Activated T-helper 1 cell treated with Interleukin-2 at 50 U/mL for 16 hours (primary cell): ENCODE measurements at places on chromosomes 3 and 15.

GRCh38 chr3:176988795-176989194, 208.5 kb downstream of the TBL1XR1 start:
- no peak for DNase-seq

GRCh38 chr15:59168536-59168935, 38.1 kb upstream of the LDHAL6B start:
- no peak for DNase-seq

- DNase-seq, result no peak
Measured at GRCh38 chr3:66889750-66890494, 108.2 kb upstream of the KBTBD8 start.

GRCh38 chr3:114510201-114510600, 216.4 kb downstream of the TIGIT start:
- no peak for DNase-seq

DNA sequence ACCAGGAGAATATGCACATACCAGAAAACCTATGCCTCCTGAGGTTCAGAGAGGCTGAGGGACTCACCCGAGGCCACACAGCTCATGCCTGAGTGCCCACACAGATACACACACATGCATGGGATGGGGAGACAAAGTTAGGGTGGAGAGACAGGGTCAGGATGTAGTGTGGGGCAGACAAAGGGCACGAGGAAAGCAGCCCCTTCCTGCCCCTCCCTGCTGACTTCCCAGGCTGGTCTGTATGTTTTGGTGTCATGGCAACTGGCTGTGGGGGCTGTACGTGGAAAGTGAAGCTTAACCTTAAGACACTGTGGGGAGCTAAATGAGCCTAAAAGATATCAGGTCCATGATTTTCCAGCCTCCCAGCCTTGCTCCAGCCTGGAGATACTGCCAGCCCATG, 57.8 kb downstream of the EPHB3 start:
- no peak for DNase-seq

DNA sequence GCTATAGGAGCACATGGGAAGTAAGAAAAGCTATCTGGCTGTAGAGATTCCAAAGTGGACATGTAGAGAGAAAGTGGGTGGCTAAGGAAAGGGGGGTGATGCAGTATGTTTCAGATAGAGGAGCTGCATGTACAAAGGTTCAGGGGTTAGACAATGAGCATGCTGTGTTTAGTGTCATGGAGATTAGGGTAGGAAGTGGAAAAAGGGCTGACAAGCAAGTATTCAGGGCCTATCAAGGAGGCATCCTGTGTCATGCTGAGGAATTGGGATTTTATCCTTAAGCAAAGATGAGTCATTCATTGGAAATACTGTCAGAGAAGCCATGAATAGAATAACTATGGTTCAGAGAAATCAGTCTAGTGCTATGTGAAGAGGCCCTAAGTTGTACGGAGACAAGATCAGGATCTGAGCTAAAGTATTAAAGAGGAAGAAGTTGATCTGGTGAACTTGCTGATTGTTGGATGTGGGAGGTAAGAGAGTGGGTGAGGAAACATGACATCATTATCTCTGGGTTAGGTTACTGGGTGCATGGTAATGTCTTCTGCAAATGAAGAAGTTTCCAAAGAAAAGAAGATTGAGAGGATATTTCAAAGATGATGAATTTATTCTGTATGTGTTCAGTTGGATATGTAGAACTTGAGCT, 176.7 kb upstream of the GOLIM4 start:
- no peak for DNase-seq

- no peak for DNase-seq
Measured at GRCh38 chr3:45130476-45130875, 15.7 kb downstream of the CDCP1 start.

GRCh38 chr3:145522893-145523651, 637.9 kb downstream of the PLOD2 start:
- no peak for DNase-seq

DNA sequence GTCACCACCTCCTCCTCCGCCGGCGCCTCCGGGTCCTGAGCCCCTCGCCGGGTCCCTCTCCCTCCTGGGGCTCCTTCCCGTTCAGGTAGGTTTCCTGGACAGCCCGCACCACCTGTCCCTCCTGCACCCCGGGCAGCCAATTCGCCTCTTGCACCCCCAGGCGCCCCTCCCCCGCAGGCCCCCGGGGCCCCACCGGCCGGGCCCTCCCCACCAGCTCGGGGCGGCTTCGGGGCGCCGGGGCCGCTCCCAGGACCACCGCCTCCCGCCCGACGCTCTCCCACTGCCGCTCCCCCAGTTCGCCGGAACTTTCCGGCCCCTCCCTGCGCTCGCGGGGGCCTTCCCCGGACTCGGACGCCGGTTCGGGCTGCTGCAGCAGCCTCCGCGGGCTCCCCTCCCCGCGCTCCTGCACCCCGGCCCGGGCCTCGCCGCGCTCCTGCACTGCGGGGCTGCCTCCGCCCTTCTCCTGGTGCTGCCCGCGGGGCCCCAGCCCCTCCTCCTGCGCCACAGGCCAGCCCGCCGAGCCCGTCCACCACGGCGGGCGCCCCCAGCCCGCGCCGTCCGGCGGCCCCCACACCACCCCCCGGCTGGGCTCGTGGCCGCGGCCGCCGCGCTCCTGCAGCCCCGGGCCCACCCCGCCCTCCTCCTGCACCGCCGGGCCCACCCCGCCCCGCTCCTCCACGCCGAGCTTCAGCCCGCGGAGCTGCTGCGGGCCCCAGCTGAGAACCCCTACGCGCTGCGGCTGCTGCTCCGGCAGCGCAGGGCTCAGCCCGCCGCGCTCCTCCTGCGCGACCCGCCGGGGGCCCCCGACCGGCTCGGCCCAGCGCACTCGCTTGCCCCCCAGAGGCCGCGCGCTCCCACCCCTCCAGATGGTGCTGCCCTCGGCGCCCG, 587 bp upstream of the TNK2 start:
- peak; percentile 17 for DNase-seq

GRCh38 chr3:51955893-51956770, 951 bp downstream of the GPR62 start:
- DNase-seq, result no peak

DNA sequence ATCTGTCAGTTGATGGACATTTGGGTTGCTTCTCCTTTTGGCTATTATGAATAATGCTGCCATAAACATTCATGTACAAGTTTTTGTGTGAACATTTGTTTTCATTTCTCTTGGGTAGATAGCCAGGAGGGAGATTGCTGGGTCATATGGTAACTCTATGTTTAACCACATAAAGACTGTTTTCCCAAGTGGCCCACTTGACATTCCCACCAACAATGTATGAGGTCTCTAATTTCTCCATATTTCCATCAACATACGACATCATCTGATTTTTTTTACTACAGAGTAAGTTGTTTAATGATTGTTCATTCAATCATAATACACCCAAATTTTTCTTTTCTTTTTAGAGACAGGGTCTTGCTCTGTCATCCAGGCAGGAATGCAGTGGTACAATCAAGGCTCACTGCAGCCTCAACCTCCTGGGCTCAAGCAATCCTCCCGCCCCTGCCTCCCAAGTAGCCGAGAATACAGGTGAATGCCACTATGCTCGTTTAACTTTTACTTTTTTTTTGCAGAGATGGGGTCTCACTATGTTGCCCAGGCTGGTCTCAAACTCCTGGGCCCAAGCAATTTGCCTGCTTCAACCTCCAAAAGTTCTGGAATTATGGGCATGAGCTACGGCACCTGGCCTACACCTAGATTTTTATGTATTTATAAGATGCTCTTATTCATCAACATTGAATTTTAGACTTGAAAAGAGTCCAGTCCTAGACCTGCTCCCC, 6.8 kb downstream of the IP6K1 start:
- no peak for DNase-seq

DNA sequence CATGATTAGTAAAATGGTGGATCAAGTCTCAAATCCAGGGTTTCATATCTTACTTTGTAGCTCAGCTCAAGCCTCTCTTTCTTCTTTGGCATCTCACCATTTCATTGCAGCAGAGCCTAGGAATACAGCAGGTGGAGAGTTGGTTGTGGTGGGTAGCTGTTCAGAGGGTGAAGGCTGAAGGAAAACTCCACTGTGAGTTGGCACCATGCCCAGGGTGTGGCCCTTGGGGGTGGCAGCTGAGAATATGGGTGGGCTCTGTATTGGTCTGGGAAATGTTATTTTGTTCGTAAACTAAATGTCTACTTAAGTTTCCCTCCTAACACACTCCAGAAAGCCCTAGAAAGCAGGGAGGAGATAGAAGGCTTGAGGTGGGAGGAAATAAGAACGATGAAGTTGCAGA, 1.7 kb upstream of the MAP1A start:
- no peak for DNase-seq

DNA sequence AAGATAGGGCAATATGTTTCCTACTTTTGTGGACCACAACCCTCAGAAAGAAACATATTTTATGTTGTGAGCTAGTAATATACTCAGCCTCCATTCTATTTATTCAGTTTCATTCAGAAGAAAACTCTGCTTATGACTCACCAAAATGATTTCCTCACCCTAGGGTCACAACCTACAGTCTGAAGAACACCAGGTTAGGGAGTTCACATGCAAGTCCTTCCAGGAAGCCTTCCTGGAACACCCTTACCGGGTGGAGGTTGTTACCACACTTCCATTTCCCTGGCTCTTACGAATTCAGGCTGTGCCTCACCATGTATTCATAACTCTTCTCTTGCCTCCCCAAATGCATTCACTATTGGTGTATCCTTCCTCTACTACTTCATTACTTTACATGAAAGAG, 228.0 kb upstream of the ADAMTS9 start:
- DNase-seq, result no peak

DNA sequence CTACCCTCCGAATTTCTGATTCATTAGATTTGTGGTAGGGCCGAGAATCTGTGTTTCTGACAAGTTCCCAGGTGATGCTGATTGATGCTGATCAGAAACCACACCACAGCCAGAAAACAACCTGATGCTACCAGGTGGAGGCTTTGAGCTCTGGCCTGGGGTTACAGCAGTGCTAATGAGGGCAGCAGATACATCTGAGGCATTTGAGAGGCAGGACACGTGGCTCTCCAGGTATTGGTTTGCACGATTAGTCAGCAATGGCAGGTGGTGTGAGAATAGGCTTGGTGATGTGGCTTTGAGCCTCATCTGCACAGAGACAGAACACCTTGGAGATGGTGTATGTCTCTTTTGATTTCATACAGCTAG, 78.8 kb upstream of the THBS1 start:
- no peak for DNase-seq

DNA sequence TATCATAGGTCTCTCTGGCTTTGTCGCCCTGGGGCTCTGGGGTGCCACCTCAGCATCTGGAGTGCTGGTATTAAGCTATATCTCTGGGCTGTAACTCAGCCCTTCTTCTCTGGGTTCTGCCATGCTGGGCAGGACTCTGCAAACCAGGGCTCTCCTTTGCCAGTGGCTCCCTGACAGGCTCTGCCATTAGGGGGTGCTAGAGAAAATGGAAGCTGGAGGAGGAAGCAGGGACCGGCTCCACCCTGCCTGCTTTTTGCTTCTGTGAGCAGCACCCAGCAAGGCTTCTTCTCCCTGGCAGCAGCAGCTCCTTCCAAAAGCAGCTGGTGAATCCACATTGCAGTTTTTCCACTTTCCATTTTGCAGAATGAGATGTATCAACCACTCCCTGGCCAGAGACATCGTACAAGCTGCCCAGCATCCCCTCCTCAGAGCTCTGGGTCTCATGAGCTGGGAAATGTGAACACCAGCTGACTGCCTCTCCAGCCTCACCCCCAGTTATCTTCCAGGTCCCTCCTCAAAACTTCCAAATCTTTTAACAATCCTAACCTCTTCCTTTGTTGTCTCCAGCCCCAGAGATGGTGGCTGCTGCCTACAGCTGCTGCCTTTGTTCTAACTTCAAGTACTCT, 165.0 kb downstream of the ABHD5 start:
- no peak for DNase-seq

GRCh38 chr3:66483006-66483405, 17.8 kb downstream of the LRIG1 start:
- no peak for DNase-seq

- no peak for DNase-seq
Measured at GRCh38 chr3:85691196-85691595, 732.4 kb downstream of the CADM2 start.

GRCh38 chr3:48592519-48593087, 2.5 kb downstream of the COL7A1 start:
- no peak for DNase-seq

- no peak for DNase-seq
Measured at GRCh38 chr15:98452238-98452637, 196.1 kb upstream of the IGF1R start.

GRCh38 chr3:189041482-189042090, 130.2 kb upstream of the TPRG1 start:
- peak; percentile 56 for DNase-seq

DNA sequence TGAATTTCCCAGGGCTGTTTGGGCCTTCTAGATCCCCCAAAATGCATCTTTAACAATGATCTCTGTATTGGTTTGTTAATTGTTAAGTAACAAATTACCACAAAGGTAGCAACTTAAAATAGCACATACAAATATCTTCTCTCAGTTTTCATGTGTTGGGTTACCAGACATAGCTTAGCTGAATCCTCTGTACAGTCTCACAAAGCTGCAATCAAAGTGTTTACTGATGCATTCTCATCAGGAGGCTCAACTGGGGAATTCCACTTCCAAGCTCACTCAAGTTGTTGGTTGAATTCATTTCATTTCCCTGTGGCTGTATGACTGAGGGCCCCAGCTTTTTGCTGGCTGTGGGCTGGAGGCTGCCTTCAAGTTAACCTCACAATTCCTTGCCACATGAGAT, 297.6 kb downstream of the RPLP1 start:
- no peak for DNase-seq

DNA sequence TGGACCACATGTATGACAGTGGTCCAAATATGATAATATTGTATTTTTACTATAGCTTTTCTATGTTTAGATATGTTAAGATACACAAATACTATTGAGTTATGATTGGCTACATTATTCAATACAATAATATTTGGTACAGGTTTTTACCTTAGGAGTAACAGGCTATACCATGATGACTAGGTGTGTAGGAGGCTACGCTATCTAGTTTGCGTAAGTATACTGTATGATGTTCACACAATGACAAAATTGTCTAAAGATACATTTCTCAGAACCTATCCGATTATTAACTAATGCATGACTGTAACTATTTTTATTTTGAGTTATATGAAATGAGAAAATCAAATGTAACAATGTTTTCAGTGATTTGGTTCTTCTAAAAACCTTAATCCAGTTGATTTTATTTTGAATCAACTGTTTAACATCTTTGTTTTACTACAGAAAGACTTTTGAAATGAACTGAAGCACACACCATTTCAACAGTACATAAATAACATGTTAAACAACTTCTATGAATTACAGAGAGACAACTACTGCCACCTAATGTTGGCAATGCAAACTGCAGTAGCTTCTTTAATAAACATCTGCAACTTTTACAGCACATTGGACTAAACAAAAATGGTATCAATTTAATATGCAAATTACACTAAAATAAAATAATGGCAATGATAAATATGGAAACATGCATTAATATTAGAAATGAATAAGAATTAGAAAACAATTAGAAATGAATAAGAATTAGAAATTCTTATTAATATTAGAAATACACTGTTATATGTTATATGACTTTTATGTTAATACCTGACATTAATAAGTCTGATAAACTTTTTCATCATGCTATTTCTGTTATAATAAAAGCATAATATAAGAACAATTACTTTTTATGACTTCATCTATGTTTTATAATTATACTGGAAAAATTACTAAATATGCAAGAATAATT, 255.7 kb downstream of the MBNL1 start:
- DNase-seq, result no peak

GRCh38 chr3:107498646-107499045, 24.1 kb upstream of the BBX start:
- no peak for DNase-seq

GRCh38 chr3:139653582-139653981, 24.2 kb downstream of the NMNAT3 start:
- DNase-seq, result no peak

- no peak for DNase-seq
Measured at GRCh38 chr15:101107101-101107500, 144.7 kb downstream of the CHSY1 start.
